ENCODE measurements at places on chromosomes 12 and 14. TPM values are rescaled to one million over a fixed set of nuclear protein-coding genes. Genes with fewer than 3 reads are reported as not detected.

DNA sequence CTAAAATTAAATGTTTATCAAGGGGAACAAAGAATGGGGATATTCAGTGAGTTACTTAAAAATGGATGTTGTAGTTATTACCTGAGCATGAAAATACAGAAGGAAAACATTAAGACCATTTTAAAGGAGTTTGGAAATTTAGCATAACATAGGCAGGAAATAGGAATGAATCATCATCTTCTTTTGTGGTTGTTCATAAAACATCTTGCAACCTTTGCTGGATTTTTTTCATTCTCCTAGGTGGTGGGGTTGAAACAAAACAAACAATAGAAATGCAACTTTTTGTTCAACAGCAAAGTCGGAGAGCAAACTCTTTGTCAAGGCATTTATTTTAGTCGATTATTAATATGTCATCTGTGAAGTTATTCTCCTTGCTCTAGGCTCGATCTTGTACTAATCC, 275.1 kb downstream of the IPO8 start:
- no peaks in the 10 kb centered on the region for H3K36me3 ChIP-seq
- no peak overlapping the region for H3K4me3 ChIP-seq
- H3K27me3 ChIP-seq: no peaks in the 10 kb centered on the region

GRCh38 chr12:25251769-25252168, 1.0 kb upstream of the KRAS start:
- H3K36me3 ChIP-seq: no peaks in the 10 kb centered on the region
- H3K27ac ChIP-seq: peak overlapping the region; percentile 64
- peaks cover 2% of the 10 kb centered on the region for H3K4me1 ChIP-seq
- H3K27me3 ChIP-seq: no peaks in the 10 kb centered on the region
- no peak for DNase-seq
- peak overlapping the region; percentile 99 for H3K4me3 ChIP-seq

- H3K36me3 ChIP-seq: no peaks in the 10 kb centered on the region
Observed at GRCh38 chr12:86931714-86932113, 675.5 kb upstream of the MGAT4C start.

GRCh38 chr12:16920451-16920850, 314.5 kb upstream of the LMO3 start:
- H3K4me1 ChIP-seq: no peaks in the 10 kb centered on the region
- H3K36me3 ChIP-seq: no peaks in the 10 kb centered on the region
- H3K27ac ChIP-seq: no peak overlapping the region
- no peaks in the 10 kb centered on the region for H3K27me3 ChIP-seq
- no peak for DNase-seq
- no peak overlapping the region for H3K4me3 ChIP-seq

- H3K4me1 ChIP-seq: no peaks in the 10 kb centered on the region
- no peak overlapping the region for H3K27ac ChIP-seq
- no peaks in the 10 kb centered on the region for H3K36me3 ChIP-seq
- no peak overlapping the region for H3K4me3 ChIP-seq
Observed at GRCh38 chr14:93532541-93532940, 101.8 kb downstream of the UNC79 start.

- DNase-seq: no peak
- no peaks in the 10 kb centered on the region for H3K27me3 ChIP-seq
- no peak overlapping the region for H3K27ac ChIP-seq
- peaks cover 10% of the 10 kb centered on the region for H3K4me1 ChIP-seq
Observed at GRCh38 chr14:23935158-23935557, 18.4 kb upstream of the DHRS4 start.

GRCh38 chr12:2586156-2587038, 208.4 kb upstream of the FKBP4 start:
- DNase-seq: no peak
- no peaks in the 10 kb centered on the region for H3K36me3 ChIP-seq
- H3K4me3 ChIP-seq: no peak overlapping the region
- peaks cover 2% of the 10 kb centered on the region for H3K4me1 ChIP-seq
- no peaks in the 10 kb centered on the region for H3K27me3 ChIP-seq
- H3K27ac ChIP-seq: no peak overlapping the region

GRCh38 chr12:131281016-131281415, 327.3 kb downstream of the ADGRD1 start:
- no peak overlapping the region for H3K27ac ChIP-seq
- H3K36me3 ChIP-seq: no peaks in the 10 kb centered on the region
- H3K4me3 ChIP-seq: no peak overlapping the region
- no peaks in the 10 kb centered on the region for H3K4me1 ChIP-seq
- H3K27me3 ChIP-seq: no peaks in the 10 kb centered on the region

GRCh38 chr14:100693877-100694578, 32.7 kb upstream of the DLK1 start:
- no peaks in the 10 kb centered on the region for H3K36me3 ChIP-seq
- H3K4me3 ChIP-seq: no peak overlapping the region
- H3K27me3 ChIP-seq: no peaks in the 10 kb centered on the region

DNA sequence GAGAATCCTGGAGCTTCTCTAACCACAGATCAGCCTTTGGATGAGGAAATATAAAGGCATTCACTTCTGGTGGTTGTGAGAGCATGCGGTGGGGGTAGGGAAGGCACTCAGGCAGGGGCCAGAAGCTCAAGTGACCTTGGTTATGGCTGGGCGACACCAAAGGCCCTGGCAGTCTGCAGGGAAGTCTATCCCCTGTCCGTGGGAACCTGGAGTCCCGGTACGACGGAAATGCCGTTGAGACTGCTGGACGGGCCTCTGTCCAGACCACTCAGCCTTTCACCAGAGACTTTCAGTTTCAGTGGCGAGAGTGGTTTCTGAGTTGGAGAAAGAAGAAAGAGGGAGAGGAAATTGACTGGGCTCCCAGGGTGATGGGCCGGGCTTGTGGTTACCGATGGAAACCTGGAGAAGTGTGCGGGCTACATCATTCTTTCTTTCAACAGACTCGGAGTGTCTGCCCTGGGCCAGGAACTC, 20.9 kb downstream of the ISCA2 start:
- no peak overlapping the region for H3K4me3 ChIP-seq
- no peaks in the 10 kb centered on the region for H3K36me3 ChIP-seq
- no peak for DNase-seq
- H3K4me1 ChIP-seq: peaks cover 2% of the 10 kb centered on the region
- no peaks in the 10 kb centered on the region for H3K27me3 ChIP-seq

DNA sequence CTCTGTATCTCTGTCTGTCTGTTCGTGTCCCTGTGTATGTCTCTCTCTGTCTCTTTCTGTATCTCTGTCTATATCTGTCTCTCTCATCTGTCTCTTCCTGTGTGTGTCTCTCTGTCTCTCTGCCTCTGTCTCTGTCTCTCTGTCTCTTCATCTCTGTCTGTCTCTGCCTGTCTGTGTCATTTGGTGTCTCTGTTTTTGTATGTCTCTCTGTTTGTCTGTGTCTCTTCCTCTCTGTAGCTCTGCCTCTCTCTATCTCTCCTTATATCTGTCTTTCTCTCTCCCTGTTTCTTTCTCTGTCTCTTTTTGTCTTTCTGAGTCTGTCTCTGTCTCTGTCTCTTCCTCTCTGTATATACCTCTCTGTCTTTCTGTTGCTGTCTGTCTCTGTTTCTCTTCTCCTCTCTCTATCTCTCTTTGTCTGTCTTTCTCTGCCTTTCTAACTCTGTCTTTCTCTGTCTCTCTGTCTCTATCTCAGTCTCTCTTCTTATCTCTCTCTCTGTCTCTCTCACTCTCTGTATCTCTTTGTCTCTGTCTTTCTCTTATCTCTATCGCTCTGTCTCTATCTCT, 50.2 kb downstream of the TMEM121 start:
- H3K27ac ChIP-seq: no peak overlapping the region
- no peaks in the 10 kb centered on the region for H3K27me3 ChIP-seq
- no peak for DNase-seq
- no peaks in the 10 kb centered on the region for H3K36me3 ChIP-seq

GRCh38 chr14:92632546-92633273, 115.7 kb downstream of the LGMN start:
- H3K4me1 ChIP-seq: no peaks in the 10 kb centered on the region
- no peaks in the 10 kb centered on the region for H3K36me3 ChIP-seq
- no peak for DNase-seq
- no peak overlapping the region for H3K4me3 ChIP-seq
- no peaks in the 10 kb centered on the region for H3K27me3 ChIP-seq

GRCh38 chr12:18737819-18738218, at the start of the genes CAPZA3 and PLCZ1:
TSS of gene CAPZA3 (plus strand) at chr12:18738119. CDS start at chr12:18738269, 150 bp downstream.
TSS of gene PLCZ1 (minus strand) at chr12:18738012. CDS start at chr12:18737371, 641 bp downstream.
- H3K27ac ChIP-seq: no peak within 1 kb of the TSS
- H3K4me3 ChIP-seq: no peak within 1 kb of the TSS
- H3K27me3 ChIP-seq: no peaks in the 10 kb centered on the region
- no peaks in the 10 kb centered on the region for H3K4me1 ChIP-seq

- no peaks in the 10 kb centered on the region for H3K36me3 ChIP-seq
- H3K27me3 ChIP-seq: no peaks in the 10 kb centered on the region
- H3K27ac ChIP-seq: no peak overlapping the region
- no peaks in the 10 kb centered on the region for H3K4me1 ChIP-seq
- no peak for DNase-seq
- H3K4me3 ChIP-seq: no peak overlapping the region
Observed at GRCh38 chr12:17134315-17134714, 528.4 kb upstream of the LMO3 start.

GRCh38 chr12:48788854-48789775, at the start of gene ADCY6:
TSS of gene ADCY6 (minus strand) at chr12:48789089. CDS start at chr12:48783434, 5,655 bp downstream.
- H3K27ac ChIP-seq: peak within 1 kb of the TSS; percentile 76
- no peaks in the 10 kb centered on the region for H3K27me3 ChIP-seq
- H3K4me3 ChIP-seq: peak within 1 kb of the TSS; percentile 88

DNA sequence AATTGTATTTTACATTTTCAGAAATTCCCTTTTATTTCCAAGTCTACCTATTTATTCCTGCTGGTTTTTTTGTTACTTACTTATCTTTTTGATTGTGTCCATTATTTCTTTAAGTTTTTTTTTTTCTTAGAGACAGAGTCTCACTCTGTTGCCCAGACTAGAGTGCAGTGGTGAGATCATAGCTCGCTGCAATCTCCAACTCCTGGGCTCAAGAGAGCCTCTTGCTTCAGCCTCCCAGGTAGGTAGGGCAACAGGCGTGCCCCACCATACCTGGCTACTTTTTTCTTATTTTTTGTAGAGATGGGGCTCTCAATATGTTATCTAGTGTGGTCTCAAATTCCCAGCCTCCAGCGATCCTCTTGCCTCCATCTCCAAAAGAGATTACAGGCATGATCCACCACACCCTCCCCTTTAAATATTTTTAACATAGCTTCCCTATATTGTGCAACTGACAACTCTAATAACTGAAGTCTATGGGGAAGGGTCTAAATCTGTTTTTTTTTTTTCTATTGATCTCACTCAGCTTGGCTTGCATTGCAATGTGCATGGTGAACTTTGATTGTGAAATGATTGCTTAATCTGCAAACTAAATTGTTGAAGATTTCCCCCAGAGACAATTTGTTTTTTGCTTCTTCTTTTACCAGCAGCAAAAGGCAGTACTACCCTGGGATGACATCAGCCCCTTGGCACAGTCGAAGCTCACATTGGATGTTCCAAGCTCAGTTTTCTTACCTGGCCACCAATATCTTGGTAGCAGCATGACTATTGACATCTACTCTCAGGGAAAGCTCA, 25.7 kb upstream of the COCH start:
- no peaks in the 10 kb centered on the region for H3K27me3 ChIP-seq
- no peaks in the 10 kb centered on the region for H3K4me1 ChIP-seq
- no peak overlapping the region for H3K4me3 ChIP-seq
- DNase-seq: no peak
- no peaks in the 10 kb centered on the region for H3K36me3 ChIP-seq
- H3K27ac ChIP-seq: no peak overlapping the region

- H3K27me3 ChIP-seq: no peaks in the 10 kb centered on the region
- no peak for DNase-seq
- no peaks in the 10 kb centered on the region for H3K36me3 ChIP-seq
Observed at GRCh38 chr12:62722971-62723680, 211.8 kb downstream of the PPM1H start.

DNA sequence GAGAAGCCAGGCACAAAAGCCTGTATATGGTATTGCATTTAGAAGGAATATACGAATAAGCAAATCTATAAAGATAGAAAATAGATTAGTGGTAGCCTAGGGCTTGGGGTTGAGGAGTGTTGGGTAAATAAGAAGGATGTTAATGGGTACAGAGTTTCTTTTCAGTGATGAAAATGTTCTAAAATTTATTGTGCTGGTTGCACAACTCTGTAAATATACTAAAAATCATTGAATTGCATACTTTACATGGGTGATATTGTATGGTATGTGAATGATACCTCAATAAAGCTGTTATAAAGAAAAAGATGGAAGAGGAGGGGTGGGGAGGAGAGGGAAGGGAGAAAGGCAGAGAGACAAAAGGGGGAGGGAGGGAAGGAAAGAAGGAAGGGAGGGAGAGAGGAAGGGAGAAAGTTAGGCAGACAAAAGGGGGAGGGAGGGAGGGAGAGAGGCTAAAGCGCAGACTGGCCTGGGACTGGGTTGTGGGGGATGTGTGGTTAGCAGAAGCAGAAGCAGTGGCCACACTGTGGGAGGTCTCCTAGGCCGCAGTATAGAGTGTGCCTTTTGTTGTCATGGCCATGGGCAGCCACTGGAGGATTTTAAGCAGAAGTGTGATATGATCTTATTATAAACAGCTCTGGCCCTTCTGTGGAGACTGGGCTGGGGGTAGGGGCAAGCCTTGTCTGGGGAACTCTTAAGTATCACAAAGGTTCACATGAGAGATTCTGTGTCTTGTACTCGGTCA, 73.6 kb upstream of the ELK3 start:
- H3K36me3 ChIP-seq: no peaks in the 10 kb centered on the region
- no peak for DNase-seq
- H3K4me1 ChIP-seq: no peaks in the 10 kb centered on the region
- H3K27me3 ChIP-seq: no peaks in the 10 kb centered on the region
- H3K27ac ChIP-seq: no peak overlapping the region

DNA sequence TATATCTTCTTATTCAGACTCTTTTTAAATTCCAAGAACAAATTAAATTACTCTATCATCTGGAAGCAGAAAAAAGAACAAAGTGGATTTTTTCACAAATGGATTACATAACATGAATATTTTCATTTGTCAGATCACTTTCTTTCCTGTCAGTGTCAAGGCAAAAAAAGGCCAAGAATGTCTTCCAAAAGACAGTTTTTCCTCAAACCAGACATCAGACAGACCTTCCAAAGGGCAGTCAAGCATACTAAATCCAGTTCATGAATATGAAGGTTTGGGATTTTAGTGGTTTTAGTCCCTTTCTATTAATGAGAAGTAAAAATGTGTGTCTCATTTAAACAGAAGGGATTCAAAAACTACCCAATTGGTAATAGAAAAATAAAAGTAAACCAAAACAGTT, 336.0 kb downstream of the CEP128 start:
- no peaks in the 10 kb centered on the region for H3K36me3 ChIP-seq
- no peak overlapping the region for H3K27ac ChIP-seq
- H3K4me3 ChIP-seq: no peak overlapping the region
- H3K4me1 ChIP-seq: peaks cover 1% of the 10 kb centered on the region
- DNase-seq: no peak
- no peaks in the 10 kb centered on the region for H3K27me3 ChIP-seq

POTEG gene
- not detected for total RNA-seq

MYF5 gene
- not detected for total RNA-seq

DHH gene
- 1.1 TPM for total RNA-seq

MEG3 gene
- 1,950 TPM for total RNA-seq

SLC39A5 gene
- 0.60 TPM for total RNA-seq

PTPRQ gene
- total RNA-seq: 18.8 TPM

SLC16A7 gene
- total RNA-seq: 13.7 TPM

PIWIL1 gene
- not detected for total RNA-seq

TAS2R8 gene
- not detected for total RNA-seq

GUCY2C gene
- total RNA-seq: not detected

TAS2R50 gene
- 1.3 TPM for total RNA-seq

FRMD6 gene
- 33.3 TPM for total RNA-seq

STYK1 gene
- 0.33 TPM for total RNA-seq
